ENCODE measurements at places on chromosomes 2 and 18. TPM values are rescaled to one million over a fixed set of nuclear protein-coding genes. Genes with fewer than 3 reads are reported as not detected.

DNA sequence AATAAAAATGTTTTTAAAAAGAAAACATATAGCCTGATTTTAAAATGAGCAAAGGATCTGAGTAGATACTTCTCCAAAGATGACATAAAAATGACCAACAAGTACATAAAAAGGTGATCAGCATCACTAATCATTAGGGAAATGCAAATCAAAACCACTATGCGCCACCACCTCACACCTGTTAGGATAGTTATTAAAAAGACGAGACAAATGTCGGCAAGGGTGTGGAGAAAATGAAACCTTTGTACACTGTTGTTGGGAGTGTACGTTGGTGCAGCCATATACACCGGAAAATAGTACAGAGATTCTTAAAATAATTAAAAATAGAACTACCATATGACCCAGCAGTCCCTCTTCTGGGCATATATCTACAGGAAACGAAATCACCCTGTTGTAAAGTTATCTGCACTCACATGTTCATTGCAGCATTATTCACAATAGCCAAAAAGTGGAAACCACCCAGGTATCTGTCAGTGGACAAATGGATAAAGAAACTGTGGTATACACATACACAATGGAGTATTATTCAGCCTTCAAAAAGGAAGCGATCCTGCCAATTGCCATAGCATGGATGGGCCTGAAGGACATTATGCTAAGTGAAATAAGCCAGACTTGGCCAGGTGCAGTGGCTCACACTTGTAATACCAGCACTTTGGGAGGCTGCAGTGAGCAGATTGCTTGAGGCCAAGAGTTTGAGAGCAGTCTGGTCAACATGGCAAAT is 91.6 kb downstream of the PRKRA start:
- DNase-seq: no peak

- no peak for DNase-seq
These were observed 2.3 kb downstream of the ASB3 start for GRCh38 chr2:53784436-53784835.

DNA sequence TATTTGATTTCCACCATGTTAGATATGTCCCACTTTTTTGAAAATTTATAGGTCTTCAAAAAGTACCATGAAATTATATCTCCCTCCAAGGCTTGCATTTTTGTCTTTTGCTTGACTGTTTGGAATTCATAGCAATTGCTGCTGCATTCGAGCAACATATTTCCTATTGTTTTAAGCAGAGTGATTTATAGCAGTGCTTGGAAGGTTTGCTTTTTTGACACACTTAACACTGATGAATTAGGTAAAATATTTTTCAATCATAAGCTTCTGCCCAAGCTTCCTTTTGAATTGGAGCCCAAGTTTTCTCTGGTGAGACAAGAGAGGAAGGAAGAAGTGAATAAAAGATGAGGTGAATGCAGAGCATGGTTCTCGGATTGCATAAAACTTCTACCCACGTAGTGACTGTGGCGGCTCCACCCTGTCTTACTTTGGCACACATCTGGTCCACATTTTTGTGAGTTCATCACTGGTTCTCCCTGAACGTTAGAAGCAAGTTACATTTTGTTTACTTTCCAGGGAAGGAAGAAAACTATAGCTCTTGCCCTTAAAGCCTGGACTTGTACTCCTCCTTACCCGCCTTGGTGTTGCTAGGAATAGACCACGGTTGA is 667.0 kb downstream of the TSN start:
- no peak for DNase-seq

GRCh38 chr2:191690327-191690726 is 12.4 kb downstream of the NABP1 start:
- DNase-seq: no peak

- DNase-seq: no peak
These were observed 163.6 kb downstream of the NAPG start for GRCh38 chr18:10689236-10690034.

DNA sequence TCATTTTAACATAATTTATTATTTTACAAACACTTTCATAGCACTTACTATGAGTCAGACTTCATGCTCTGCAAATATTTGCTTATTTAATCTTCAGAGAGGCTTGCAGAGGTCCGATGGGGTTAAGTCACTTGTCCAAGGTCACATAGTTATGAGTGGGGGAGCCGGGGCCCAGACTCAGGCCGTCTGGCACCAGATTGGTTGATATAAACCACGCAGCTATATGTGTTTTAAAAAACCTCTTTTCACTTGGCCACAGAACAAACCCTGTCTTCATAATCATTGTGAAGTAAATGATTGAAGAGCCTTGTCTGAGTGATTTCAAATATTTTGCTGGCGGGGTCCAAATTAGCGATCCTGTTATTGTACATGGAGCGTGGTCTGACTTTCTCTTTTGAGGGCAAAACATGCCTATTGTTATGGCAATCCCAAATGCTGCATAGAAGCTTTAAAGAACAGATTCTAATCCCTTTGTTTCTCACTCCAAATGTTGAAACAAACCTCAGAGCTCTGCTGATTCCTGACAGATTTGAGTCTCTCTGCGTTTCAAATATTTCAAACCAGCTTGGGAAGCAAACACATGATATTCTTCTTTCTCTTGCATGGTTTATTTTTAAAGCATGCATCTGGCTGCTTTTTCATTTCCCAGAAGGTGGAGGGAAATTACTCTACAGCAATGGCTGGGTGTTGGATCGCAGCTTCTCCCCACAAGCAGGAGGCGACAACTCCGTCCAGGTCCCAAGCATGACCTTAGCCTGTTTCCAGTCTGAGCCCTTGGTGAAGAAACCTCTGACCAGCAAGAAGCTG is 142.4 kb downstream of the DDX1 start:
- DNase-seq: no peak

Gene GAREM1
- total RNA-seq: 1.5 TPM

Gene KCNE4
- 2.0 TPM for total RNA-seq
